ENCODE measurements at places on chromosomes 16 and 17. TPM values are rescaled to one million over a fixed set of nuclear protein-coding genes. Genes with fewer than 3 reads are reported as not detected.

CDRT15L2 gene
- polyA plus RNA-seq = not detected

DBNDD1 gene
- 23.5 TPM for polyA plus RNA-seq

HEATR3 gene
- polyA plus RNA-seq = 12.9 TPM

PRKCB gene
- 0.23 TPM for polyA plus RNA-seq

EPX gene
- polyA plus RNA-seq = not detected

P2RX5 gene
- 0.97 TPM for polyA plus RNA-seq

KRT17 gene
- polyA plus RNA-seq = 0.19 TPM

PRR11 gene
- 28.4 TPM for polyA plus RNA-seq

MPV17L gene
- polyA plus RNA-seq = 0.43 TPM

ITGB4 gene
- polyA plus RNA-seq = 3.6 TPM

NKD1 gene
- polyA plus RNA-seq = 0.13 TPM

SLFN14 gene
- polyA plus RNA-seq = not detected

CTRB2 gene
- not detected for polyA plus RNA-seq

SLC16A5 gene
- polyA plus RNA-seq = 0.06 TPM

CD19 gene
- not detected for polyA plus RNA-seq

LPO gene
- polyA plus RNA-seq = 0.02 TPM

CBLN1 gene
- polyA plus RNA-seq = not detected

MEOX1 gene
- 0.05 TPM for polyA plus RNA-seq

KRTAP16-1 gene
- not detected for polyA plus RNA-seq

PRSS21 gene
- polyA plus RNA-seq = not detected

PEX12 gene
- polyA plus RNA-seq = 4.3 TPM

PPY gene
- not detected for polyA plus RNA-seq

PYY gene
- polyA plus RNA-seq = 0.21 TPM

ENPP7 gene
- polyA plus RNA-seq = not detected

BLMH gene
- 19.5 TPM for polyA plus RNA-seq

KRTAP9-4 gene
- not detected for polyA plus RNA-seq

RHBDL1 gene
- 4.1 TPM for polyA plus RNA-seq

ZG16B gene
- 0.47 TPM for polyA plus RNA-seq

GGT6 gene
- polyA plus RNA-seq = not detected

LRRC75A gene
- 1.3 TPM for polyA plus RNA-seq

DYNLRB2 gene
- 0.44 TPM for polyA plus RNA-seq

CMTM2 gene
- polyA plus RNA-seq = not detected

ZPBP2 gene
- not detected for polyA plus RNA-seq

NFATC3 gene
- polyA plus RNA-seq = 7.8 TPM

Measured in SK-N-SH (cell line).